ENCODE measurements at places on chromosomes 12 and 14.
A peak's percentile ranks its signal among the peaks of the same experiment; 100 is the strongest.

- DNase-seq: no peak
Observed at GRCh38 chr12:124696693-124697476, 129.5 kb upstream of the NCOR2 start.

DNA sequence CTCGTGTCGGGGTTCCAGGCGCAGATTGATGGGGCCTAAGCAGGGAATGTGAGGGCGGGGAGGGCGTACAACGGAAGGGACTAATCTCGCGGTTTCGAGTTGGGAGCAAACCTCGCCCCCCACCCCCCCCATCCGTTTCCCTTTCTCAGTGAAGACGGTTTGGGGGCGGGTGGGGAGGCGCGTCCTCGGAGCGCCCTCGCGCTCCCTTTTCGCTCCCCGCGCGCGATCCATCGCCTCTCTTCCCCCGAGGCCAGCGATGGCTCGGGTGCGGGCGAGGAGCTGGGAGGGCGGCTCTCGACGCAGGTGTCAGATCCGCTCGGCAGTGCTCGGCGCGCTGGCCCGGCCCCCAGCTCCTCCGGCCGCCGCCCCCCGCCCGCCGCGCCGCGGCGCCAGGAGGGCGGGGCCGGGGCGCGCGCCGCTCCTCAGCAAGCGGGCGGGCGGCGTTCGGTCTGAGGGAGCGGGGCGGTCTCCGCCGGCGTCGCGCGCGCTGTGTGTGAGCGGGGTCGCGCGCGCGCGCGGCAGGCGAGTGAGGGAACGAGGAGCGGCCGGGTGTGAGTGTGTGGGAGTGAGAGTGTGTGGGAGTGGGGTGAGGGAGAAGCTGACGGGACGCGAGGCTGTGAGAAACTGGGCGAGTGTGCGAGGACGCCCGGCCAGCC, at the start of gene RIMKLB:
RIMKLB (plus strand) TSS at position 516 of the 656 bp plus-strand sequence. CDS start 15,876 bp downstream, outside the sequence.
- DNase-seq: peak; percentile 81

- DNase-seq: no peak
Observed at GRCh38 chr12:70686299-70686698, 49.1 kb upstream of the PTPRB start.

GRCh38 chr12:27273114-27273513, 29.0 kb downstream of the STK38L start:
- no peak for DNase-seq

- DNase-seq: no peak
Observed at GRCh38 chr14:85437148-85437547, 92.8 kb upstream of the FLRT2 start.

DNA sequence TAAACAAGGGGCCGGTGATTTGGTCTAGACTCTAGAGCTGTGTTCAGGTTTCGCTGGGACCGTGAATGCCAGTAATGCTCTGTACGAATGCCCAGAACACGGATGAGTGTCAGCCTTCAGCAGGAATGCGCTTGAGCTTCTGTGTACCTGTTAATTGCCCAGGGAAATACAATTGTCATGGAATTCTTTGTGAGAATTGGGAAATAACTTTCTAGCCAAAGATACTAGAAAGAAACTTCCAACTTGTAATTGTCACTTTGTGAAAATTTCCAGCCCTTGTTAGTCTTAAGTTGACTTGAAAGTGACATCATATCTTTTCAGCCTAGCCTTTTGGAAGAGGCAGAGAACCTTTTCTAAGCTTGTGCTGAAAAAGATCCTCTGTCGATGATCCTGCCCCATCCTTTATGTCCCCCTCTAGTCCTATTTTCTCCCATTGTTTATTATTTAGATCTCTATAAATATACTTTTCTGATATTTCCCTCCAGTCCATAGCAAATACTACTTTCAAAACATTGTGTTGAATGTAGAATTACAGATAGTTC, 2.7 kb downstream of the CHST11 start:
- no peak for DNase-seq

- no peak for DNase-seq
Observed at GRCh38 chr14:30375296-30375892, 183.6 kb upstream of the G2E3 start.

DNA sequence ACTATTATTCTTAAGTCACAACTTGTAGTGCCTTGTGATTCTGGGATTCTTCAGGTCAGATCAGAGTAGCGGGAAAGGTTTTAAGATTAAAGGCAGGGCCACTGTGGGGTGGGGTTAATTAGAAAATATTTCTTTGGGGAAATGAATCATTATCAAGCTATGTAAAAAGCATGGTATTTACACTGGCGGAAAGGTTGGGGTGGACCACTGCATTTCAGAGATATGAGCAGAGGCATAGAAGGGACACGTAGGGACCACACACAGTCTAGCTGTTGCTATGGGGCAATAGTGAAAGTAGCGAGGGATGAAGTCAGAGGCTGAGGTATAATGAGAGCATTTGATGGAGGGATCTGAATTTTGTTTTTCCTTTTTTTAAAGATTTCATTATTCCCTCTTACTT, 31.7 kb upstream of the KCNH3 start:
- no peak for DNase-seq

GRCh38 chr12:54306925-54307741, 6.3 kb upstream of the NFE2 start:
- DNase-seq: no peak

DNA sequence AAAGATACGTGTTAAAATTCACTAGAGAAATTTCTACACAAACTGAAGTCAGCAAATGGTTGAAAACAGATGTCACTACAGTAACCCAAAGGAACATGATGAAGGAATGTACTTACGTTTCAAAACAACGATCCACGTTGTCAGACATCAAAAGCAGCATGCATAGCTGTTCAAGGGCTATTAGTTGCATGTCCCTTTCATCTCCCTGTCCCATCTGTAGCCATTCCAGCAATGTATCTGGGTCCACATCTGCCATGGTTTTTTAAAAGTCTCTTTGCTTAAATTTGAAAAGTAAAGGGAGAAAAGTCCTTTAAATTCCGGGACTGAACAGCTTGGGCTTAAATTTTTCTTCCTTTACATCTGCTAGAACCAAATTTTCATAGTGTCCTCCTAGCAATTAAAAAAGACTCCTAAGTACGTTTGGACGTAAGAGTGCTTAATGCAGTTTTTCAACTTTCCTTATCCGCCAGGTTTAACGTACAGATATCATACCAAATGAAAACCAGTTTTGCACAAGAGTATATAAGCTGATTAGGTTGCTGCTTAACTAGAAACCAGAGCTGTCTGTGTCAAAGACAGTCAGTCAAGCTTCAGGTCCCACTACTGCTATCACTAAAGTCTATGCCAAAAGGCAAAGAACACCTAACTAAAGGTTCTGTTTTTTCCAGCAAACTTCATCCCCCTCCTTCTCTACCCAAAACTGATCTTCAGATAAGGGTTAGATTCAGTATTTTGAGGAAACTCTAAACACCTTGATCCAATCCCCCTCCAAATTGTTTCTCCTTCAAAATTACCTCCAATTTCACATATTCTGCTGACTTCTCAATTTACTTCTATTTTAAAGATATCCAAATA, 1.7 kb downstream of the HECTD1 start:
- no peak for DNase-seq

DNA sequence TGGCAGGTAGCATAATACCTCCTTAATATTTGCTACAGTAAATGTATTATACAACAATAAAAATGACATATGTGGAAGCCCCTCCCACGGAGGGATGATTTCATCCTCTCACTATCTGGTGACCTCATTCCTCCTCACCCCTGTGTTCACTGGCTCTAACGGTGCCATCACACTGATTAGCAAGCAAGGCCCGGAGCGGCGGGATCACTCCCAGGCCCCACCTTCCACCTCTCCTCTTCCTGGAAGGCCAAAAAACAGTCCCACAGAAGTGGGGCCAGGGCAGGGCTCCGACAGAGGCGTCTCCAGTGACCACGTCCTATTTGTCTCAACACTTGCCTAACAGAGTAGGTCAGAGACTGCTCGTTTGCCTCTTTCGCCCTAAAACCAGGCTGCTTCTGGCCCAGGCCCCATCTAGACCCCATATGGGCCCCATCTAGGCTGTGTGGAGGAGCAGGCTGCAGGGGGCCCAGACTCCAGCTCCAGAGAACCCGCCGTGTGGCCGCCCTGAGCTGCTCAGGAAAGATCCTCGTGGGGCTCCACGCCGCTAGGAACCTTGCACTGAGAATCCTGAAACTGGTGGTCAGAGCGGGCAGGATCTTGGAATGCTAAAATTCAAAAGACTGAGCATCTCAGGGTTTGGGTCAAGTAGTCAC, 3.7 kb downstream of the SELPLG start:
- DNase-seq: no peak

- DNase-seq: no peak
Observed at GRCh38 chr12:123099560-123100192, 51.2 kb downstream of the PITPNM2 start.

GRCh38 chr12:34395056-34396005, 373.0 kb downstream of the ALG10 start:
- DNase-seq: no peak

DNA sequence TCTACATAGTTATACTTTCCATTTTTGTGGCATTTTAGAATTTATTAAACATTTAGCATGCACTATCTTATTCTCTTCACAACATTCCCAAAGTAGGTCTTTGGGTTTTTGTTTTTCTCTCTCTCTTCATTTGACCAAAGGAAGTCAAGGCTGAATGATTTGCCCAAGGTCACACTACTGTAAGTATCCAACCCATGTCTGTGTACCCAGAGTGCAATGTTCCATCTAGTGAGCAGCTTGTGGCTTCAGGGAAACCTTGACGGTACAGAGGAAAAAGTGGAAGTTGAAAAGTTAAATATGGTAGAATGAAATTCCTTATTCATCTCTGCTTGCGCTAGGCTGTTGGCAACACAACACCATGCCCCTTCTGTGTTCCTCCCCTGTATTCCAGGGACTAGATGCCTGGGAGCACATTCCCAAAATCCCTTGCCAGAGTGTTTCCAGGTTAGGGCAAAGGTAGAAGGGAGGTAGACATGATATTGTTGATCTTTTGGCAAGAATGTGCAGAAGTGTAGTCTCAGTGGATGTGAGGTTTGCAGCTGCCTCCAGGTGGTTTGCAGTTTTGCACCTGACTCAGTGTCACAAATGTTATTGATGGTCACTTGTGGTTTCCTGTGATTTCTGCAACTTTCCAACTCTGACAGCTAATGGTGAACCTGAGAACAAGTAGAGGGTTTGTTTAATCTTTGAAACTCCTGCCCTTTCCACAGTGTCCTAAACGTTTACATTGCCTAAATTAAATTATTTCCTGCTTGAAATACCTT, 196.7 kb downstream of the RMST start:
- no peak for DNase-seq

DNA sequence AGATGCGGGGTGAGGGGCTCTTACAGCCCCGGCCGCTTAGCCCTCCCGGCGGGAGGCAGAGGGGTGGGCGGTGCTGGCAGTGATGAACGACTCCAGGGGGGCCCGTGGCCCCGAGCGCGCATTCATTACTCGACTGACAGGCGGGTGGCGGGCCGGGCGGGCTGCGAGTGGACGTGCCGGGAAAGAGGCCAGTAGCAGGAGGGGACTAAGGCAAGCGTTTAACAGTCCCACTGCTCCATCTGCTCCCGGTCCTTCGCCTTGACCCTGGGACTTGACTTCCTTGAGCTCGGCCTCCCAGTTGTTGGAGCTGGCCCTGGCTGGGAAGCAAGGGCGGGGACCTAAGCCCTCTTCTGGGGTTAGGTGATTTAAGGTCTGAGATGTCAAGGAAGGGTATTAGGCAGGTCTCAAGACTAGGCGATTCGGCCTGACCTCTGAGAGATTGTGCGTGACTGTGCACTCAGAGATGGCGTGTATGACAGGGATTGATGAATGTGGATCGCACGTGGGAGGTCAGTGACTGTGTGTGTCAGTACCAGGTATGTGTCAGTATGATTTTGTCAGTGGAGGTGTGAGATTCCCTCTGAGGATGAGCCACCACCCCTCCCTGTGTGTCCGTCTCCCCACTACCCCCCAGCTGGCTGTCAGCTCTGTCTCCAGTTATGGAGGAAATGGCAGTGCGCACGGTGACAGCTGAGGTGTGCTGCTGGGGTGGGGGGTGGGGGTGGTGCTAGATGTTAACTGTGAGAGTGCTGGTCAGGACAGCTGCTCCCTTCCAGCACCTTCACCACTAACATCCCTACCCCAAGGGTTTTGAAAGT, 3.6 kb upstream of the DNAJC22 start:
- DNase-seq: no peak

DNA sequence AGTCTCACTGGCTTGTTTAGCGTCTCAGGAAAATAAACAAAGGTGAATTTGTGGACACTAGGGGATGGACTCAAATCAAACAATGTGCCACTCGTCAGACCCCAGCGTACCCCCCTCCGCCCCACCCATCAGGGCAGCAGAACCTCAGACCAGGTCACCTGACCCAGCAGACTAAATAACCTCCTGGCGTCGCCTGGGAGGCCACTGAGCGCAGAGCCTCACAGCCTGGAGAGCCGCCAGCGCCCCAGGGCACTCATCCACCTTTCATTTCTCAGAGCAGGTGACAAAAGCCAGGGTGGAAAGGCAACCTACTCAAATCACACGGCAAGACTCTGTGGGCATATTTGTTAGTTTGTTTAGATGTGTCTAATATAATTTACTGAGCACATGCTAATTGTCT, 100.9 kb downstream of the DICER1 start:
- DNase-seq: peak; percentile 47

- no peak for DNase-seq
Observed at GRCh38 chr12:113744802-113745395, 221.2 kb downstream of the RBM19 start.

GRCh38 chr12:27573972-27574371, 50.0 kb downstream of the PPFIBP1 start:
- DNase-seq: no peak

DNA sequence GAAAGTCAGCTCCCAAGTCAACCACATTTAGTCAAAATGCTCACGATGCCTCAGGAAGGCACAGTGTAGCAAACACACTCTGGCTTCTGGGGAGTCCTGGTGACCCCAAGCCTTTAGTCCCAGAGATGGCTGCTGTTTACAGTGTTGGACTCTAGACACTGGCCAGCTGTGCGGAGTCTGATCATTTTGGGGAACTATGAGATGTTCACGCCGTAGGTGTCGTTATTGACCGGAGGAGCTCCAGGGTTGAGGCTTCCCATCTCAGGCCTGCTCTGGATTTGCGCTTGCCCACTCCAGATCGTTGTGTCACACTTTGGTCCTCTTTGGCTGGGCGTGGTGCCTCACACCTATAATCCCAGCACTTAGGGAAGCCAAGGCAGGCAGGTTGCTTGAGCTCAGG, 27.7 kb downstream of the BRI3BP start:
- no peak for DNase-seq

- DNase-seq: no peak
Observed at GRCh38 chr14:95295600-95296376, 23.9 kb downstream of the CLMN start.

DNA sequence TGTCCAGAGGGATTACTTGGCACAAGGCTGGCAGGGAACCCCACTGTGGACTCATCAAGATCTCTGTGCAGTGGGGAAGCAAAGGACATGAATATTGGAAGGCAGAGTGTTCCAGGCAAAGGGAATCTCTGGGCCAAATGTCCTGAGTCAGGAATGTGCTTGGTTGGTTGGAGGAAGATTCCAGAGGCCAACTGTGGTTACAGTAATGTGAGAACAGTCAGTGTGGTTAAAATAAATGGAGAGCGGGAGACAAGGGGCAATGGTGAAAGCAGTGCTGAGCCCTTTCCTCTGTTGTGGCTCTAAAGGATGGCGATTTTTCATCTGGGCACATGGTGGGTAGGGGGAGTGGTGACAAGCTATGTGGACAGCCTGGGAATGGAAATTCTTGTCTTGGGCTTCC, 948.2 kb downstream of the BCL11B start:
- DNase-seq: no peak

All from NCI-H2107 (cell line).